PC-9 (cell line): ENCODE measurements at places on chromosomes 16 and 17.

DNA sequence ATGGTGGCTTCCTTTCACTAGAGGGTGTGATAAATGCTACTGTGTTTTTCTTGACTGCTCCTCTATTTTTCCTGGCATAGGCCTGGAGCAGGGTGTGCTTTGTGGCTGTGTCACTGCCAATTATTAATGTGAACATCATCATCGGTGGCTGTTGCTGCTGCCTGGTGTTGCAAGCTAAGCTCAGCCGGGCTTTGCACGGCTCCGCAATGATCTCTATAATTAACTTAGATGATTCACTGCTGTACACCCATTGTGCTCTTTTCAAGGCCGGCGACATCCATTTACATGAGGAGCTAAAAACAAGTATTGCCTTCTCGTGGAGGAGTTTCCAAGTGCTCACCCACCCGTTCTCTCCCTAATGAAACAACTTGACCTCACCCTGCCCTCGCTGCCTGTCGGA, 160.1 kb upstream of the IRX3 start:
- peak overlapping the region; percentile 35; the same call in 1 of the 2 replicates for H3K27ac ChIP-seq
- H3K36me3 ChIP-seq = no peaks in the 10 kb centered on the region
- H3K4me1 ChIP-seq = peaks cover 35% of the 10 kb centered on the region
- peak; percentile 67 for DNase-seq
- H3K27me3 ChIP-seq = no peaks in the 10 kb centered on the region

DNA sequence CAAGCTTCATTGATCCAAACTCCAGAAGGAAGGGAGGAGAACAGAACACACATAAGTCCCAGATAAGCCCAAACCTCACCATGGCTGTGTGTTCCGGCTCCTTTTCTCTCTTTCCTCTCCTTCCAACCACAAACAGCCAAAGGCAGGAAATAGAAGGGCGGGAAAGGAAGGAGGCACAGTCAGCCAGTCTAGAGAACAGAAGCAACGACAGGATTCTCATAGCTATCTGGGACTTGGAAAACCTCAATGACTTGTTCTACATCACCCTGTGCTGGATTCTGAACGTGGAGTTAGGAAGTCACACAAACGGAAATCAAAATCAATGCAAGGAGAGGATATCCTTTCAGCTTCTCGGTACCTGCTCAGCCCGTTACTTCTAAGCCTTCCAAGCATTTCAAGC, 9.0 kb downstream of the CRK start:
- H3K4me3 ChIP-seq = no peak overlapping the region
- DNase-seq = no peak
- 0 out of 2 replicates have a peak overlapping the region, but pooled peaks have one; percentile 21 for H3K27ac ChIP-seq
- no peaks in the 10 kb centered on the region for H3K27me3 ChIP-seq
- no peaks in the 10 kb centered on the region for H3K4me1 ChIP-seq

- H3K27ac ChIP-seq = 0 out of 2 replicates have a peak overlapping the region, but pooled peaks have one; percentile 22
- no peak for DNase-seq
- H3K27me3 ChIP-seq = no peaks in the 10 kb centered on the region
- no peak overlapping the region for H3K4me3 ChIP-seq
- H3K4me1 ChIP-seq = peaks cover 55% of the 10 kb centered on the region
Observed at GRCh38 chr17:72414967-72415853, 294.4 kb downstream of the SOX9 start.

DNA sequence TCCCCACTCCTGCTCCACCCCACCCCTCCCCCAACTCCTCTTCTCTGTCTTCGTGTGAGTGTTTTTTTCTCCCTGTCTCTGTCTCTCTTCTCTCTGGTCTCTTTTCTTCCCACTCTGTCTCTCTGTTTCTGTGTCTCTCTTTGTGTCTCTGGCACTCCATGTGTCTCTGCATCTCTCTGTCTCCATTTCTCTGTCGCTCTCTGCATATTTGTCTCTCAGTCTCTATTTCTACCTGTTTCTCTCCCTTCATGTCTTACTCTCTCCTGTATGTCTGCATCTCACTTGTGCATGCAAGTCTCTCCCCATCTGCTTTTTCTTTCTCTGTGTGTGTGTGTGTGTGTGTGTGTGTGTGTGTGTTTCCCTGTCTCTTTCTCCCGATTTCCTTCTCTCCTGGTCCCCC, 68.2 kb downstream of the LYRM1 start:
- no peaks in the 10 kb centered on the region for H3K36me3 ChIP-seq
- 0 out of 2 replicates have a peak, but pooled peaks cover 4% of the 10 kb centered on the region for H3K4me1 ChIP-seq
- H3K4me3 ChIP-seq = no peak overlapping the region
- H3K27ac ChIP-seq = no peak overlapping the region
- no peaks in the 10 kb centered on the region for H3K27me3 ChIP-seq

- H3K27me3 ChIP-seq = no peaks in the 10 kb centered on the region
- no peak overlapping the region for H3K4me3 ChIP-seq
- H3K36me3 ChIP-seq = no peaks in the 10 kb centered on the region
- no peak for DNase-seq
Observed at GRCh38 chr16:60902114-60902513, 1134.1 kb downstream of the CDH8 start.

DNA sequence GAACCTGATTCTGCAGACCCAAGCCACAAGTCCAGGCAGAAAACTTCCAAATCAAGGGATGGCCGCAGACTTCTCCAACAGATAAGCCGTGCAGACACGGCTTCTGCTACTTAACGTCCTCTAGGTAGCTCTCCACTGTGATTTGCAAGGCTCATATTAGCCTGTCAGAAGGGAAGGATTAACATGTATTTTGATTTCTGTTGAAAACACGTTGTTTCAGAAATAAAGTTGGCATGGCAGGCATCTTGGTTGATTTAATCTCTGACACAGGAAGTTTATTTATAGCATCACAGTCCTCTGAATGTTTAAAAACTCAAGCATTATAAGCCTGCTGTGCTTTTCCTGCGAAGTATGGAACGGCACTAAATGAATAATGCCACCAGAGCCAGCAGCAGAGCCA, 166.8 kb upstream of the TOX3 start:
- H3K36me3 ChIP-seq = no peaks in the 10 kb centered on the region
- no peaks in the 10 kb centered on the region for H3K4me1 ChIP-seq
- H3K27me3 ChIP-seq = peaks cover 47% of the 10 kb centered on the region
- H3K4me3 ChIP-seq = no peak overlapping the region
- no peak for DNase-seq

DNA sequence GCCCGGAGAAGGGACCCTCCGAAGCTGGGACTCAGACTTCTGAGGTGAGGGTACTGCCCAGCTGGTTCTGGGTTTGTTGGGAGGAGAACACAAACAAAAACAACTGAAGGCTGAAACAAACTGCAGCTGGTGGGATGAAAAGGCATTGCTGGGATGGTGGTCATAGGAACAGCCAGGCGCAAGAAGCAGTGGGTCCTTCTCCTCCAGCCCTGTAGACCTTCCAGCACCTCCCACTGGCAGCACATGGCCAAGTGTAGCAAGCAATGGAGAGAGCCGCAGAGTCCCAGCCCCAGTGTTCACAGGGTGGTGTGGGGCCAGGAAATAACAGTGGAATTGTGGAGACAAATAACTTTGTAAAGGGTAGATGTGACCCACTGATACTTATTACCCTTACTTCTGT, 48.7 kb upstream of the FOXJ1 start:
- H3K27me3 ChIP-seq = no peaks in the 10 kb centered on the region
- DNase-seq = no peak
- no peaks in the 10 kb centered on the region for H3K4me1 ChIP-seq
- H3K27ac ChIP-seq = no peak overlapping the region

DNA sequence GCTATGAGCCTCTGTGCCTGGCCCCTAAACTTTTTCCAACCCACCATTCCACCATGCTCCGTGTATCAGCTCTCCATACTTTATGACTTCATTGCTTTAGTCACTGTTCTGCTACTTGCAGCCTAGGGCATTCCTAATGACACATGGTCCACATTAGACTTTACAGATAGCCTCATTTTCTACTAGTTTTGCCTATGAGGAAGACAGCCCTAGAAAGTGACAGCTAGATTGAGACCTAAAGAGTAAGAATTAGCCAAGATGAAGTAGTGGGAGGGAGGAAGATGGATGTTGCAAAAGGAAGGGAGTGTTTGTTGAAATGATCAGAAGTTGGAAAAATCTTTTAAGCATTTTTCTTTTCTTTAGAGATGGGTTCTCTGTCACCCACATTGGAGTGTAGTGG, 11.0 kb downstream of the C16orf54 start:
- no peak overlapping the region for H3K4me3 ChIP-seq
- H3K4me1 ChIP-seq = peaks cover 8% of the 10 kb centered on the region
- H3K27me3 ChIP-seq = no peaks in the 10 kb centered on the region
- no peaks in the 10 kb centered on the region for H3K36me3 ChIP-seq
- no peak overlapping the region for H3K27ac ChIP-seq
- no peak for DNase-seq

DNA sequence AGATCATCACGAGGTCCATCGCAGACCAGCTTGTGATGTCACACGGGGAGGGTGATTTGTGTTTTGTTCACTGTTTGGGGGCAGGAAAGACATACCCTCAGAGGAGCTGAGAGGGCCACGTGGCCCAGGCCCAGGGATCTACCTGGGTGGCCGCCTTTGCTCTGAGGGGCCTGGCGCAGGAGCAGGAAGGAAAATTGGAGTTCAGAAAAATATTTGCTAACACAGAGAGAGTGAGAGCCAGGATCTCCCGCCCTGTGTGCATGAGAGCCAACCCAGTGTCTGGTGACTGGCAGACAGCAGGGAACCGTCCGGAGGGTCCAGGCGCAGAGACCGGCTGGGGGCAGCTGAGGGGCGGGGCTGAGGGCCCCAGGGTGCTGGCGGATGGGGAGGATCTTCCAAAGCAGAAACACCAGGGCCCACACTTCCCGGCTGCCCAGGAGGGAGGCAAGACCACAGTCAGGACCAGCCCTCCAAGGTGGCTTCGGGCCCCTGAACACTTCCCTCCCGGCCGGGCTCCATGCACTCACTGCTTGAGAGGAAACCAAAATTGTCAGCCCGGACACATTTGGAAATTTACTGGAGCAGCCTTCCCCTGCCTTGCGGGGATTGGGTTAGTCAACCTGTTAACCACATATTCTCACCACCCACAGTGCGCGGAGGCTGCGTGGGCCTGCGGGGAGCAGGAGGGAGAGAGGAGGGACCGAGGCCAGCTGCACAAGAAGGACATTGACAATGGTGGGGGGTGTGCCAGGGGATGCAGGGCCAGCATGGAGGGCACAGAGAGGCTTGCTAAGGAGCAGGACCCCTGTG, 52.6 kb downstream of the RBFOX3 start:
- H3K27me3 ChIP-seq = peaks cover 60% of the 10 kb centered on the region
- no peak for DNase-seq
- H3K4me1 ChIP-seq = no peaks in the 10 kb centered on the region
- no peak overlapping the region for H3K4me3 ChIP-seq

GRCh38 chr17:37475731-37476420, 13.8 kb upstream of the DUSP14 start:
- DNase-seq = no peak
- H3K4me3 ChIP-seq = peak overlapping the region; percentile 10; the same call in 1 of the 2 replicates
- H3K27me3 ChIP-seq = no peaks in the 10 kb centered on the region
- peaks cover 14% of the 10 kb centered on the region for H3K36me3 ChIP-seq
- peak overlapping the region; percentile 95 for H3K27ac ChIP-seq

GRCh38 chr17:64196601-64197000, 66.5 kb downstream of the TEX2 start:
- H3K4me3 ChIP-seq = no peak overlapping the region
- no peaks in the 10 kb centered on the region for H3K27me3 ChIP-seq
- H3K36me3 ChIP-seq = no peaks in the 10 kb centered on the region
- H3K4me1 ChIP-seq = no peaks in the 10 kb centered on the region
- no peak overlapping the region for H3K27ac ChIP-seq

GRCh38 chr16:79595931-79596450, 4.5 kb downstream of the MAF start:
- no peaks in the 10 kb centered on the region for H3K36me3 ChIP-seq
- no peak for DNase-seq
- no peak overlapping the region for H3K4me3 ChIP-seq
- peaks cover 39% of the 10 kb centered on the region for H3K27me3 ChIP-seq

DNA sequence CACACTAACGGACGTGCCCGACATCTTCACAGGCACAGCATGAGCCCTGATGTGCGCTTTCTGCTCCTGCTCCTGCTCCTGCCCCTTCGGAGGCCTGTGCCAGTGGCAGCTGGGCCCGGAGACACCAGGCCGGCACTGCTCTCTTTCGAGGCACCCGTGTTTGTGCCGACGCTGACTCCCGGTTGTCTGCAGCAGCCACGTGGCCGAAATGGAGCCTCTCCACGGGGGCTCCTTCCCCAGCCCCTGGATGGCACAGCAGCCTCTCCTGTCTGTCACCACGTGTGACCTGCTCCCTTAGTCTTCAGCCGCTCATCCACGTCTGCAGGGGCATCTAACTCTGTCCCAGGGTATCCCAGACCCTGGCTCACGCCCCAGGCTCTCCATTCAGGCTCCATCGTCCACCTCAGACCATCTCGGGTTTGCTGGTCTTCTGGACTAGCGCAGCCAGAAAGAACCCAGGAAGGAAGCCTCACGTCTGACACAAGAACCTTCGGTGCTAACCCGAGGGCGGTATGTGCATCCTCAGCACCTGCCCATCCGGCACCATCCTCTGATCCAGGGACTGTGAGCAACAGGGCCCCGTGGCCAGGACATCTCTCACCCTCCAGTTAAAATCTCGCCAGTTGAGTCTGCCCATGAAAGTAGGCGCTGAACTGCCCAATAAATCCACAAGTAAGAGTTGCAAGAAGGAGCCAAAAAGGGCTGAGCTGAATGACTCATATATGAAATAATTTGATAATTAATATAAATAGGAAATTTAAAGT, 4.2 kb upstream of the RPH3AL start:
- no peak overlapping the region for H3K4me3 ChIP-seq
- peaks cover 7% of the 10 kb centered on the region; the same call in 1 of the 2 replicates for H3K4me1 ChIP-seq
- H3K36me3 ChIP-seq = no peaks in the 10 kb centered on the region
- DNase-seq = no peak
- no peaks in the 10 kb centered on the region for H3K27me3 ChIP-seq

DNA sequence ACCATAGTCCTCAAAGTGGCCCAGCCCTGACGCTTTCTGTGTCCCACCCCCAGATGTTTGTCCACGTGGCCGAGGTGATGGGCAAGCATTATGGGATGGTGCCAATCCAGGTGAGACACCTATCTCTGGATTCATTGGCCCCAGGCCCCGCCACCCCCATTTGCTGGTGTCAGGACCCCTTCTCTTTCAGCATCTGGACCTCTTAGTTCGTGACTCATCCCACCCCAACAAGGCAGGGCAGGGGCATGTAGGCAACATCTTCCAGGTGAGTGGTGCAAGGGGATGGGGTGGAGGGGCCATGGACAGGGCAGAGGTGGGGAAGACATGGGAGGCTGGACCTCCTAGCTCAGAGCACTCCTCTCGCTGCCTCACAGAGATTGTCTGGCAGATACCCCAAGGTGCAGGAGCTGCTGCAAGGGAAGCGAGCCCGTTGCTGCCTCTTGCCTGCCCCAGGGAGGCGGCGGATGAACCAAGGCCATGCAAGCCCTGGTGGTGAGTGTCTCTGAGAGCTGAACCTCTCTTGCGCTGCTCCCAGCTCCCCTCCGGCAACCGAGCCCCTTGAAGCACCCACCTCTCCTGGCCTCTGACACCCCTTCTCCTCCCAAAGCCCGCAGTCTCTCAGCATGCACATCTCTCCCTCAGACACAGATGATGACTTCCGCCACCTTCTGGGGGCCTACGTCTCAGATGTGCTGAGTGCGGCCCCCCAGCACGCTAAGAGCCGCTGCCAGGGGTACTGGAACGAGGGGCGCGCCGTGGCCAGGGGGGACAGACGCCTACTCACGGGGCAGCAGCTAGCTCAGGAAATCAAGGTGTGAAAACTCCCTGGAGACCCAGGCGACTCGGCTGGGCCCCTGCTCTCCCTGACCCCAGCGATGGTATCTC, 3.6 kb downstream of the RNF112 start:
- DNase-seq = no peak
- H3K36me3 ChIP-seq = no peaks in the 10 kb centered on the region
- no peak overlapping the region for H3K27ac ChIP-seq
- H3K4me3 ChIP-seq = no peak overlapping the region
- H3K27me3 ChIP-seq = no peaks in the 10 kb centered on the region
